ENCODE measurements at places on chromosomes 13 and 19.

GRCh38 chr19:48560095-48560530, 8.1 kb downstream of the SULT2B1 start:
- no peak for DNase-seq

GRCh38 chr19:49685845-49686332, 3.5 kb upstream of the ADM5 start:
- no peak for DNase-seq

GRCh38 chr13:27283906-27284493, 13.4 kb downstream of the RASL11A start:
- no peak for DNase-seq

- no peak for DNase-seq
Measured at GRCh38 chr13:41650706-41651105, 193.4 kb downstream of the RGCC start.

DNA sequence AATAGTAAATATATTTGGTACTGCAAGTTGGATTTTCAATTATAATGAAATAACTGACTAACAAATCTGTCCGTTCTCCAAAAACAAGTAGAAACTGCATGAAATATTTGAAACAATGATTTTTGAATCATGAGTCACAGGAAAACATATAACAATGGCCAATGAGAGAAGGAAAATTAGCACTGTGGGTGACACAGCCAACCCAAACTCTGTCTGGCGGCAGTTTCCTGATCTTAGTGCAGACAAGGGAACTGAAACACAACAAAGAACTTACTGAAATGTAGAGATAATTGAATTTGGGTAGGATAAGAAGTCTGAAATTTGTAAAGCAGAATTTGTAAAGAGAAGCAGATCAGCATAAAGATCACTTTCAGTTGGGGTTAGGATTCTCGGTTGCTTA, 2743.3 kb upstream of the PCDH20 start:
- no peak for DNase-seq

GRCh38 chr19:50980208-50980607, 3.5 kb downstream of the KLK7 start:
- DNase-seq = no peak

DNA sequence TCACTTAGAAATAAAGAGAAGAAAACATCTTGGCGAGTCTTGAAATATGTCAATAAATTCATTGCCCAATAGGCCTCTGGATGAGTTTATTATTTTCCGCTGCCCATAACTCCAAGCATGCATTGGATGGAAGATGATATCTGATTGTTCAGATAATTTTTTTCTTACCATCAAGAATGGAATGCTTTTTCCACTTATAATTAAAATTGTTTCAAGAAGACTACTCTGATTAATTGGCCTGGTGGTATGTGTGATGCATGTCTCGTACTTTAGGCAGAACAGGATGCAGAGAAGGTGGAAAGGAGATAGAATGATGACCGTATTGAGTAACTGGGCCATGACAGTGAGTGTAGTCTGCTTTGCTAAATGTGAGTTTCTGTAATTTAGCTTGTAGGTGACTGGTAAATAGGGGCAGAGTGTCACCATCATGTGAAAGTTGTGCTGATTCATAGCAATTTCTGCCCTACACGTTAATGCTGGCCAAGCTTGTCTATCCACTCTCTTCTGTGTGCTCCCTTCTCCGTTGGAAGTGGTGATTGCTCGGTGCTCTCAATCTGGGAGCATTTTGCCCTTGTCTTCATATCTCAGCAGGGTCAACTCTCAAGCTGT, 13.5 kb upstream of the SPATA13 start:
- no peak for DNase-seq

DNA sequence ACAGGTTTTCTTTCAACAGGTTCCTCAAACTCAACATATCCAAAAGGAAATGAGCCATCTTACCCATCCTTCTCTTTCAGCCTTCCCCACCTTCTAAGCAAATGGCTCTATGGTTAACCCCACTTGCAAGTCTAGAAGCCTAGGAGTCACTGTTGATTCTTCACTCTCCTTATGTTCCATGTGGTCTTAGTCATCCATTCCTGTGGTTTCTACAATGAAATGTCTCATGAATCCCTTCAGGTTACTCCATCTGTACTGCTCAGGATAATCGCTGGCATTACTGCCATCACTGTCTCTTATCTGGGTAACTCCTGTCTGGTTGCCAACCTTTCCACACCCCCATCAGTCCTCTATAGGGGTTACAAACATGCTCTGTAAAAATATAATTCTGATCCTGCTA, 381.3 kb downstream of the ENOX1 start:
- DNase-seq = no peak

GRCh38 chr19:52170863-52171320, 529 bp downstream of the ZNF836 start:
- no peak for DNase-seq

GRCh38 chr19:49949742-49950589, 11.0 kb downstream of the SIGLEC11 start:
- DNase-seq = no peak

- no peak for DNase-seq
Measured at GRCh38 chr19:18496980-18497256, 25.0 kb downstream of the ELL start.

DNA sequence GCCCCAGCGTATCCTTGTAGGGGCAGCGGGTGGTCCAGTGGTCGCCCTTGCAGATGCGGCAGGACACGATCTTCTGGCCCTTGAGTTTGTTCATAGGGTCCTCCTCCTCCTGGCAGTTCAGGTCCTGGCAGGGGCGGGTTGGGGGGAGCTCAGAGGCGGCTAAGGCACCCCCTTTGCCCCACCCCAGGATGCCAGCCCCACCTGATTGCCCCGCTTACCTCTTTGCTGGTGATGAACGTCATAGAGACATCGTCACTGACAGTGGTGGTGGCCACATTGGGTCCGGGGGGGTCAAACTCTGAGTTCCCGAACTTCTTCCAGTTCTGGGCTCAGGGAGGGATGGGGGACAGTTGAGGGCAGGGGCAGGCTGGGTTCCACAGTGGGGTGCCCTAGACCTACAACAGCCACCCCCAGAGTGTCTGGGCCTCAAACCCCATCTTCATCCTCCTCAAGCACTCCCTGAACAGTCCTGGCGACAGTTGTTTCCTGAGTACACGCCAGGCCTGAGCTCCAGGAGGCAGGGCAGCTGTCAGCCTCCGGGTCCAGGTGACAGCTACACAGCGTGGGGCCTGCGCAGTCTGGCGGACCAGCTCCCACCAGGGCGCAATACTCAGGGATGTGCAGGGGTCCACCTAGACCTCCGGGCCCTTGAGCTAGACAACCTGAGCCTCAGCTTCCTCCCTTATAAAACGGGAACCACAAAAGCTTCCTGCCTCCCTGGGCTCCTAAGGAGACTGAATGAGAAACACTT, 2.7 kb downstream of the EIF3G start:
- no peak for DNase-seq

GRCh38 chr19:2982561-2982960, 5.2 kb downstream of the TLE6 start:
- DNase-seq = no peak

GRCh38 chr13:93861818-93862217, 617.7 kb downstream of the DCT start:
- DNase-seq = no peak

DNA sequence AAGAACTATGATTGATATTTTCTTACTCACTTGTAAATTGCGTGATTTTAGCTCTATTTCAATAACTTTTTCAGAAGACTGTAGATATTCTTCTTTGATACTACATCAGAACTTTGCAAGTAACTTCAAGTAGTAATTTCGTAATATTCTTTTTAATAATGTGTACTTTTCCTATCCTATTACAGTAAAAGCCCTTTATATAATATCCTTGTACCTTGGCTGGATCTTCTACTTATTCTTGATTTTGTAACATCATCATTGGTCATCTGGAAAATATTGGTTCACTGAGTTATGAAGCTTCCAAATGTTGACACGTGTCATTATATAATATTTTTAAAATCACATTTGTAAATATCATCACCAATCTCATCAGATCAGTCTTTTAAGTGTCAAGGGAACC, 32.4 kb downstream of the POLR1D start:
- DNase-seq = no peak

GRCh38 chr19:3771906-3772455, at the start of gene RAX2:
RAX2 (minus strand) TSS chr19:3772228; CDS start chr19:3771742, 486 bp downstream.
- no peak for DNase-seq

DNA sequence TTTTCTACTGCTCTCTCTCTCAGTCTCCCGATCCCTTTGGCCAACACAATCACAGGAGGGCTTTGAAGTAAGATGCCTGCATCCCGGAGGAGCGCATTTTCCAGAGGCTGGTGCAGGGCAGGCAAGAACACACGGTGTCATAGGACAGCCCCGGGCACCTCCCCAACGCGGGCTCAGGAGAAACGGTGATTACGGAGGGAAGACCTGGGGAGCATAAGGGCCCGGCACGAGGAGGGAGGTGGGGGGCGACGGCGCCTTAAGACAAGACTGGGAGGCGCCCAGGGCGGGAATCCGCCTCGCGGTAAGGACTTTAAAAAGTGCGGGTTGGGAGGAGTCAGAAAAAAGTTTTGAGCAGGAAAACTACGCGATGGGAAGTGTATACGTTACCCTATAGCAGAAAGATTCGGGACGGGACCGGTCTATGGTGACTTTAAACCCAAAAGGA, 18.7 kb upstream of the ZNF888 start:
- no peak for DNase-seq

- no peak for DNase-seq
Measured at GRCh38 chr13:104289400-104289799, 1223.2 kb upstream of the SLC10A2 start.

GRCh38 chr13:32902029-32902780, 114.0 kb upstream of the KL start:
- DNase-seq = no peak

- no peak for DNase-seq
Measured at GRCh38 chr19:7395360-7396066, 46.8 kb downstream of the ARHGEF18 start.

- no peak for DNase-seq
Measured at GRCh38 chr13:26660766-26661165, 99.8 kb downstream of the GPR12 start.

DNA sequence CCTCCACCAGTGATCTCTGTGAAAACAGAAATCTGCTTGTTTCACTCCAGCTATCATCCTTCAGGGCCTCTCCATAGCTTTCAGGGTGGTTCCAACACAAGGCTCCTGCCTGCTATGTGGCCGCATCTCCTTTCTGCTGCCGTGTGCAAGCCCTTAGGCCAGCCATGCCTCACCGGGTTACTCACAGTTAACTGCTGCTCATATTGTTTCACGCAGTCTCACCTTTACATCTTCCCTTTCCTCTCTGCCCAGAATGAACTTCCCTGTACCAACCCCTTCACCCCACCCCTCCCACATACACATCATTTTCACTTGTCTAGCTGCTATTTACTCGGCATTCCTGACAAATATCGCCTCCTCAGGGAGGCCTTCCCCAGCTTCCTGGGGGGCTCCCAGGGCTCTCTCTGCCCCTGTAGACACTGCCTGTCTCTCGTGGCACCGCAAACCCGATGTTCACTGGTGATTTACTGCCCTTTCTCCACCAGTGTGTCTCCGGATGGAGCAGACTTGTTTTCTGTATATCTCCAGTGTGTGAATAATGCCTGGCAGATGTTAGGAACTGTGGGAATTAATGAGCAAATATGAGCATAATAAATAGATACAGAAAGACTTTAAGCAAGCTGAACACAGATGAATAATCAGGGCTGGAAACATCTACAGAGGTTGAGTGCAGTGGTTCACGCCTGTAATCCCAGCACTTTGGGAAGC, 39.3 kb upstream of the GPR183 start:
- DNase-seq = no peak

DNA sequence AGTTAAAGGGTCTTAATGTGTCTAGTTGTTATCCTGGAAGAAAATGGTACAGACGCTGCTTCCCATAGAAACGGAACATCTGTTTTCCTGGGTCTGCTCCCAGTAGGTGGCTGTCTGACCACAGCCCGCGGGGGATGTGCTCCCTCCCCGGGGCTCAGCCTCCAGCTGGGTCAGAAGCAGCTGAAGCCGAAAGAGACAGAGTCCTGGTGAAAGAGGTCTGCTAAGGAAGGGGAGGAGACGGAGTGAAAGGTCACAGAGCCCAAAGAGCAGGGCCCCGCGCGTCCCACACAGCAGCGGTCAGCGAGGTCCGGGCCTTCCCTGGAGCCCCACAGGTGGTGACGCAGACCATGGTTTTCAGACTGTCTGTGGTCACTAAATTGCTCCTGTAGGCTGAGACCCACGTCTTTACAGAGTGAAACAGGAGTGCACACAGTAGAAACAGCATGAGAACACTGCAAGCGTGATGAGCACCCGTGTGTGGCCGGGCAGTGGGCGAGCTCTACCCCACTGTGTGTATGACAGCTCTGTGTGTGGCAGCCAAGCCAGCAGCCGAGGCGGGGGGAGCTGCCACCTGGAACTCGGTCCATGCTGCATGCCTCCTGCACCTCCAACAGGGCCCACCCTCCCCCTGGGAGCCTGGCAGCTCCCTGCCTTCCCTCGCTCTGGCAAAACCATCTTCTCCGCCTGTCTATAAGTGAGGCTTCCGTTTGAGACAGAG, 52.0 kb upstream of the C13orf46 start:
- no peak for DNase-seq

GRCh38 chr19:30744741-30745475, 372.7 kb downstream of the ZNF536 start:
- DNase-seq = no peak

DNA sequence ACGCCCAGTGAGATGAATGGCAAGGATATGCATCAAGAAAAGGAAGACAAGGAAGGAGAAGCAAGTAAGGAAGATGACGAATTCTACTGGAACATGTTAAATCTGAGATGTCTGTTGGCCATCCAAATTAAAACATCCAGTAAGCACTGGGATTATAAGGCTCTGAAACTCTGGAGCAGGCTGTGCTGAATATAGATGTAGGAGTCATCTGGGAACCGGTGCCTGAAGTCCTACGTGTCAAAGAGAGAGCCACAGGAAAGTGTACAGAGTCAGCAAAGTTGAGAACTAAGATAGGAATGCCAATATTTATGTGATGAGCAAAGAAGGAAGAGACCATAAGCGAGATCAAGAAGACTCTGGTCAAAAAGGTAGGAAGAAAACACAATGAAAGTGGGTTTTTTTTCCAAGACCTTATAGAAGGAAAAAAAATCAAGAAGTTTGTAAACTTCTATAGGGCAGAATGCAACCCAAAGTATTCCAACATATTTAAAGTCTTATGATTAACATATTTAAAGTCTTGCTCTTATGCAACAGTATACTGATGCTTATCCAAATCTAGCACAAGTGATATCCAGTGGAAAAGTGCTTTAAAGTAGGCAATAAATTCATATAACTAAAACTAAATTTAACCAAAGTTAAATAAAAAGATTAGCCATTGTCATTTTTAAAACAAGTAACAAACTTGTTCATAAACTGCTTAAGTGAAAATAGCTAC, 51.2 kb upstream of the EEF1AKMT1 start:
- DNase-seq = no peak

- no peak for DNase-seq
Measured at GRCh38 chr19:30411714-30412113, 39.5 kb downstream of the ZNF536 start.

DNA sequence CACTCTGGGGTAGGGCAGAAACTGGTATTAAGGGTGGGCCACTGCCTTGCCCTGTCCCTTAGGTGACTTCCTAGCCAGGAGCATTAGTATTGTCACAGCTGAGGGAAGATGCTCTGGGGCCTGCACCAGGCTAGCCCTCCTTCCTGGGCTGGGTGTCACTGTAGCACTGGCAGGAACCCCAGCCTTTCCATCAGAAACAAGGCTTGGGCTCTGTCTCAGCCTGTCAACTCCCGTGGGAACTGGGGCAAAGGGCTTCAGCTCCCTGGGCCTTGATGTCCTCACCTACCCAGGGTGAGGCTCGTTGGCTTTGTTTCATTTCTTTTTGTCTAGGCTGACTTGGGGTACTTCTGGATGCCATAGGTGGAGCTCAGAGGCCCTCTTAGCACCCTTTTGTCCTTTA, 18.0 kb downstream of the PAF1 start:
- peak; percentile 11 for DNase-seq

All from nucleus accumbens (tissue), 56 donors.